ENCODE measurements at places on chromosomes 13 and 19.

DNA sequence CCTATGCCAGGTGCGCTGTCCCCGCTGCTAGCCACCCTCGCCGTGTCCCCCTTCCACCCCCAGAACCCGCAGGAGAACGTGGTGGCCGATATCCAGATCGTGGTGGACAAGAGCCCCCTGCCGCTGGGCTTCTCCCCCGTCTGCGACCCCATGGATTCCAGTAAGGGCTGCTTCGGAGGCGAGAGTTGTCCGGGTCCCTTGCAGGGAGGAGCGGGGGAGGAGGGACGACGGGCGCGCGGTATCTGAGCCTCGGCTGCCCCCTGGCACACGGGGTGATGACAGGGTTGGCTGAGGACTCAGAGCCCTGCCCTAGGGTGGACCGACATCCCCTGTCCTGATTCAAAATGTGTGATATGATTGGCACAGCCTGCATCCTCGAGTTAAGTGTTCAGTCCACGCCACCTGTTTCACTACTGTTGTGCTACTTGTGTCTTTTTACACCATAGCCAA lies 653 bp downstream of the MVB12A start:
- DNase-seq = no peak

- DNase-seq = no peak
These were observed 197.1 kb downstream of the NDFIP2 start for GRCh38 chr13:79678100-79678499.

- DNase-seq = no peak
These were observed 1.4 kb downstream of the ZNF324 start for GRCh38 chr19:58468216-58468839.

- DNase-seq = no peak
These were observed 807 bp downstream of the PGLYRP1 start for GRCh38 chr19:46022061-46022430.

DNA sequence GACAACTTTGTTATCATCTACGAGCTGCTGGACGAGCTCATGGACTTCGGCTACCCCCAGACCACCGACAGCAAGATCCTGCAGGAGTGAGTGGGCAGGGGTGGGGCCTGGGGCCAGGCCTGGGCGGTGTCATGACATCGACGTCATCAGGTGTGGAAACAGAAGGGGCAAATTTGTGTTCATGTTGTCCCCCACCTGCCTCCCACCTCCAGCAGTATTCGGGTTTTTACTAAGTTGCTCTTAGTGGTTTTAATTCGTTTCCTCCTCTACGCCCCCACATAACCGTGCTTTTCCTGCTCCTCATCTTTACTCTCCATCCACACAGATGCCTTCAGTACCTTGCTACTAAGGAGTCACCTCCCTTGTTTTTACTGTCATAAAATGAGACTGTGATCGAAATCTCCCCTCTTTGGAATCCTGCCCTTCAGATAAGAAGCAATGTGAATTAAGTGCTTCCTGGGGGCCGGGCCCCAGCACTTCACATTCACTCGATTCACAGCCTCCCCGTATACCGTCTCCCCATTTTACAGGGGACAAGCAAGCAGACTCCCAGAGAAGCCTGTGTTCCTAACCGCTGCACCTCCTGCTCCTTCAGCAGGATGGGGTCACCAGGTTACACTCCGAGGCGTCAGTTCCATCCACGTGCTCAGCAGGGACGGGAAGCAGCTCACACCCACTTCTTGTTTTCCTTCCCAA lies 10.5 kb downstream of the AP1M1 start:
- no peak for DNase-seq

- DNase-seq = no peak
These were observed 20.4 kb upstream of the ZNF91 start for GRCh38 chr19:23415561-23416191.

DNA sequence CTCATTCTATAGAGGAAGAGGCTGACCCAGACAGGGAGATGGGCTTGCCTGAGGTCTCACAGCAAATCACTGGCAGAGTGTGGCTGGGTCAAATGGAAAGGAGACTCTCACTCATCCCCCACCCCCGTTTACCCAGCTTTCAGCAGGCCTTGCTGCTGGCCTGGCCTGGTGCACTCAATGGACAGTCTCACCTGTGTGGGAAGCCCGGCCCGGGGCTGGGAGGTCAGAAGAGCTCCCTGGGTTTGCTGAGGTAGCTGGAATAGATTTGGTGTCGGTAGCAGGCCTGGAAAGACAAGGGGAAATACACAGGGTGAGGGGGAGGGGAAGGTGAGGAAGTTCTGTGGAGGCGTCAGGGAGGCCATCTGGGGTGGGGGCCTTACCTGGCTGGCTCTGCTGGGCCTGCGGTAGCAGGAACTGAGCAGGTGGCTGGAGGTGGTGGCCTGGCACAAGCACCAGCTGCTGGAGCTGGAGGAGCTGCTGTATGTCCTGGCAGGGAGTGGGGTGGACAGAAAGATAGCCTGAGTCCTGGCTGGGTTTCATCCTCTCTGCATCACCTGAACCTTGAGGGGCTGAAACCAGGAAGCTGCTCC lies 23.5 kb downstream of the ZNF574 start:
- no peak for DNase-seq

GRCh38 chr19:2231621-2232221 lies 4.4 kb downstream of the PLEKHJ1 start:
- no peak for DNase-seq

DNA sequence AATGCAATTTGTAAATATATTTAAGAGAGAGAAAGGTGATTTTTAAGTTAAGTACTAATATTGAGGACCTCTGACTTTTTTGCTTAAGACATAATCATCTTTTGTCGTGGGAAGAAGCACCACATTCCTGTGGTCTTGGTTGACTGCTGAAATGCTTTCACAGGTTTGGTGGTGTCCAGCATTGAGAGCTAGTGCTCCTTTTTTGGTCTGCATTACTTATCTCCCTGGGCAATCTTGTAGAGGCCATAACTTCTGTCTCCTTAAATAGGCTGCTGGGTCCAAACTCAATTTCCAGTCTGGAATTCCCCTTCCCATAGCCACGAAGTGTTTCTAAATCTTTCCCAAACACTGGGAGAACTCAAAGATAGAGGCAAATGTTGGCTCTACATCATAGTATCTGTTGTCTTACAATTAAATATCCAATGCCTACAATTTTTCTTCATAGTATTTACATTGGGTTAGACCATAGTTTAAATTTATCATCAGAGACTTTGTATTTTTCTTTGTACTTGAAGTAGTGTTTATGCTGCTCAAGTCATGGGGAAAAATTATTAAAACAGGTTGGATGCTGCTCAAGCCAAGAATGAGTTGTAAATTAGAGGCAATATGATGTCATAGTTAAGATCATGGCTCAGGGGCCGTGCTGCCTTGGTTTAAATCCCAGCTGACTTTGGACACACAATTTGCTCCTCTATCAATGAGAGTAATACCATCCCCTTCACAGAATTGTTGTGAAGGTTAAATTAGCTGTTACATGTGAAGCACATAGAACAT lies 105.6 kb downstream of the POSTN start:
- DNase-seq = no peak

DNA sequence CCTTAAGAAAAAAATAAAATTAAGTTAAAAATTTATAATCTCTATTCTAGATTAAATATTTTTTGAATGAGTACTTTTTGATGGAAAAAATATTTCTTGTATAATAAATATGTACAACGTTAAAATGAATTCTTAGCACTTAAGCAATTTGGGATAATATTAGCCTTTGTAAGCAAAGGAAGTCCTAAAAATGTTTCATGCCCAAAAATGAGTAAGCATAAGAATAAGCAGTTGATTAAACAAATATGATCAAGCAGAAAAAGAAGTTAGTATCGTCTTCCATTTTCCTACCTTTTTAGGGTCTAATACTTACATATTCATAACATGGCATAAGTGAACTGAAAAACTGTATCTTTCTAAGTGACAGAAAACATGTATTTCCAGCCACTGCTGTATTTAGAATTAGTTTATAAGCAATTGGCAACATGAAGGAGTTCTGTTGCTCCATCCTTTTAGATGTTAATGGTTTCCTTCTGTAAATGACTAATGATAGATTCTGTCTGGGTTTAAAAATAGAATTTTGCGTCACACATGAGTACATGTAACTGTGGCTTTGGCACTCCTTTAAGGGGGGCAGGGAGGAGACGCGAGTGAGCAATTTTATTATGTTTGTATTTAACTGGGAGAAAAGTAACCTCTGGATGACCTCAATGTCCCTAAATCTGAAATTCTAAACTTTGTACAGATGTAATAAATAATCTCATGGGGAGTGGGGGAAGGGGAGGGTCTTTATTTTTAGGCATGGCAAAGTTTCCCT lies 237.4 kb downstream of the RGCC start:
- DNase-seq = no peak

DNA sequence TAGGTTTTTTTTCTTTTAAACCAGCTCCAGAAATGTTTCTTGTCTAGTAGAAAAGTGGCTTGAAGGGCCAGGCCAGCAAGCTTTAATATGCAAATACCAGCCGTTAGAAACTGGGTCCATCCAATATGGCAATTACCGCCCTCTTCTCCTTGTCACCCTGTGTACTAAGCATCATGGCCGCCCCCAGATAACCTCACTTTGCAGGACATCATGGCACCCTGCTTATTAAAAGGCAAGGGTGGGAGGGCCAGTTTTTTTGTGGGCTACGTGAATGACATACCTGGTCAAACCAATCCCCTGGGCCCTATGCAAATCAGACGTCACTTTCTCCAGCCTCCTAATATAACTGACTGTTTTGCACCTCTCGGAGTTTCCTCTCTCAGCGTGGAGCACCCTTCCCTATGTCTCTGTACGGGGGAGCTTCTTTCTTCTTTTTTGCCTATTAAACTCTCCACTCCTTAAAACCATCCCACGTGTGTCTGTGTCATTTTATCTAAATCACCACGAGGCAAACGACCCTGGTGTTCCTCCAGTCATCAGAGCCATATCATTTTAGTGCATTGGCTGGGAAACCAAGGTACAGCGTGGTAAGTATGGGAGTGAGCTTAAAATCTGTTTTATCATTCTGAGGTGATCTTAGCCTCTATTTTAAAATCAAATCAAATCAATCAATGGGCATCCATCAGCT lies 27.7 kb downstream of the OXGR1 start:
- no peak for DNase-seq

GRCh38 chr19:30969591-30969990 lies 379.6 kb downstream of the TSHZ3 start:
- DNase-seq = no peak

DNA sequence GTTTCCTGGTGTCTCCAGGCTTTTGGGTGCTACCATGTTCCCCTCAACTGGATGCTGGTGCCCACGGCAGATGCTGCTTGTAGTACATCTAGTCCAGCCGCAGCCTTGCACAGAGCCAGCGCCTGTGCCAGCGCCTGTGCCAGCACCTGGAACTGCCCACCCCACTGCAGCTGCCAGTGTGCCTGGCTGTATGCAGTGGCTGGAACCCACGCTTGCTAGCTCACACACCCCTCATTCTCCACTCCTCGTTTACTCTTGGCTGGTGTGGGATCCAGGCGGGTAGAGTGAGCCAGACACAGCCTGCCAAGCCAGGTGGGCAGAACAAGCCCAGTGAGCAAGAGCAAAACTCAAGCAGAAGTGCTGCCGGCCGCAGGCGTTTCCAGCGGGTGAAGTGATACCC lies 428.6 kb downstream of the SLITRK1 start:
- DNase-seq = no peak

DNA sequence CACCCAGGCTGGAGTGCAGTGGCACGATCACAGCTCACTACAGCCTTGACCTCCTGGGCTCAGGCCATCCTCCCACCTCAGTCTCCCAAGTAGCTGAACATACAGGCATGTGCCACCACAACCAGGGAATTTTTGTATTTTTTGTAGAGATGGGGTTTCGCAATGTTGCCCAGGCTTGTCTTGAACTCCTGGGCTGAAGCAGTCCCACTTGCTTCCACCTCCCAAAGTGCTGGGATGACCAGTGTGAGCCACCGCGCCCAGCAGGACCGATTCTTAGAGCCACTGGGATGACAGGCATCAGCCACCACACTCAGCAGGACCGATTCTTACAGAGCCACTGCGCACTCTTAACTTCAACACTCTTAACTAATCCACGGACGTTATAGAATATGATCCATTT lies 54.9 kb upstream of the RANBP3 start:
- no peak for DNase-seq

GRCh38 chr19:2056837-2057192 lies 5.8 kb upstream of the MKNK2 start:
- DNase-seq = no peak

DNA sequence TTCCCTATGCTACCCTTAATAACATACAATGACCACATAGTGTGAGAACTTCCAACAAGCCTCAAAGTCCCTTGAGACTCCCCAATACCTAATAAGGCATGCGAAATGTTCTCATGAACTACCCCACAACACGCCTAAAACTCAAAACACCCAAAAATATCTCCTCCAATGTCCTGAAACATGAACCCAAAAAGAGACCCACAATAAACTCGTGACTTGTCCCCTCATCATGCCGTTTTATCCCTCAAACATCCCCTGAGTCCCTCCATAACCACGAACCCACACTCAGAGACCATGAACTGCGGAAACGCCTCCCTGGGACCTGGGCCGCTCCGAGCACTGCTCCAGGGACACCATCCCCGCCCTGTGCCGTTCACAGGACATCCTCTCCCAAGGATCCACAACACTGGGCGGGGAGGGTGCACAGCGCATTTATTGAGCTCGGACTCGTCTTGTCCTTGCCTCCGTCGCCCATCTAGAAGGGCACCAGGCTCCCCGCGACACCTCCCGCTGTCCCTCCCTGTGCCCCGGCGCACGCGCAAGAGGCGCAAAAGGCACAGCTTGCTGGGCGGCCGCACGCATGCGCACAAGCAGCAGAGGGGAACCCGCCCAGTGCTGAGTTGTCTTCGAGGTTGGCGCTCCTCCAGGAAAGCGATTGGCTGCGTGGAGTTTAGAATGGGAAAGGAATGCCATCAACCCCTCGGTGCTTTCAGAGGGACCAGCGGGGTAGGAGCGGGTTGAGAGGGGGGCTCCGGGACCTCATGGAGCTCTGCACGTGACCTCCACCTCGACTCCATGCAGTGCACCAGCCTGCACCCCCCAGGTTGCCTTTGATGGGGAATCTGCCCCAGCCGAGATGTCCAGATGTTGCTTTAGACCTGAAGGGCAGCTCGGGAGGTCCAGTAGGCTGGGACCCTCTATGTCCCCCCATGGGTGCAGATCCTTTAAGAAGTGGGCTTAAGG lies 8.8 kb downstream of the FXYD3 start:
- peak; percentile 88 for DNase-seq

GRCh38 chr13:39016787-39017186 lies 21.1 kb downstream of the PROSER1 start:
- peak; percentile 42 for DNase-seq

GRCh38 chr13:33375421-33375820 lies 89.9 kb upstream of the STARD13 start:
- DNase-seq = no peak

- DNase-seq = no peak
These were observed 1.1 kb downstream of the TSSK6 start for GRCh38 chr19:19514215-19514657.

GRCh38 chr13:47110833-47111240 lies 214.0 kb upstream of the HTR2A start:
- DNase-seq = no peak

- DNase-seq = peak; percentile 18
These were observed 588 bp upstream of the DPY19L3 start for GRCh38 chr19:32404933-32405430.

DNA sequence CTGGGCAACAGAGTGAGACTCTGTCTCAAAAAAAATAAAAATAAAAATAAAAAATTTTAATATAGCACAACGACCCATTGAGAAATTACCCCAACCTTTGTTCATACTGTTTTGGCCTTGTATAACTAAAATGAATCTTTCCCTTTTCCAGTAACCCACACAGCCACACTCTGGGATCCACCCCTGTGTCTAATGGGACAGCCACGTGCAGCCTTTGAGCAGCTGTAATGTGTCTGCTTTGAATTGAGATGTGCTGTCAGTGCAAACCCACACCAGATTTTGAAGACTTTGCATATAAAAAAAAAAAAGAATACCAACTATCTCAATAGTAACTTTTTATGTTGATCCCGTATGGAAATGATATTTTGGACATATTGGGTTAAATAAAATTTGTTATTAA lies 112.7 kb upstream of the UBL3 start:
- DNase-seq = no peak
